ENCODE measurements at places on chromosomes 1 and 21. TPM values are rescaled to one million over a fixed set of nuclear protein-coding genes. Genes with fewer than 3 reads are reported as not detected.

C8B gene
- not detected for total RNA-seq

CADM3 gene
- total RNA-seq: 2.3 TPM

NT5C1A gene
- total RNA-seq: not detected

LYST gene
- total RNA-seq: 5.4 TPM

CRNN gene
- not detected for total RNA-seq

CFHR1 gene
- not detected for total RNA-seq

TINAGL1 gene
- 14.5 TPM for total RNA-seq

CASQ1 gene
- not detected for total RNA-seq

SYT6 gene
- total RNA-seq: not detected

RGS2 gene
- total RNA-seq: 5.2 TPM

OR2L3 gene
- not detected for total RNA-seq

CHD5 gene
- total RNA-seq: not detected

KCNK1 gene
- 7.6 TPM for total RNA-seq

CLDN8 gene
- total RNA-seq: not detected

CLCA2 gene
- total RNA-seq: 0.26 TPM

B3GALT5 gene
- total RNA-seq: 2.2 TPM

CAPN9 gene
- not detected for total RNA-seq

RNU1-2 gene
- not detected for total RNA-seq

CD101 gene
- total RNA-seq: 0.03 TPM

FGR gene
- total RNA-seq: not detected

CR1L gene
- total RNA-seq: not detected

DIO1 gene
- not detected for total RNA-seq

SOX13 gene
- 7.9 TPM for total RNA-seq

OLFM3 gene
- not detected for total RNA-seq

KIF26B gene
- total RNA-seq: 0.90 TPM

CR2 gene
- total RNA-seq: not detected

SRP9 gene
- 241 TPM for total RNA-seq

ETV3L gene
- total RNA-seq: not detected

All from HT1080 (cell line).